BJ (cell line): ENCODE measurements at places on chromosomes 5 and 9.

DNA sequence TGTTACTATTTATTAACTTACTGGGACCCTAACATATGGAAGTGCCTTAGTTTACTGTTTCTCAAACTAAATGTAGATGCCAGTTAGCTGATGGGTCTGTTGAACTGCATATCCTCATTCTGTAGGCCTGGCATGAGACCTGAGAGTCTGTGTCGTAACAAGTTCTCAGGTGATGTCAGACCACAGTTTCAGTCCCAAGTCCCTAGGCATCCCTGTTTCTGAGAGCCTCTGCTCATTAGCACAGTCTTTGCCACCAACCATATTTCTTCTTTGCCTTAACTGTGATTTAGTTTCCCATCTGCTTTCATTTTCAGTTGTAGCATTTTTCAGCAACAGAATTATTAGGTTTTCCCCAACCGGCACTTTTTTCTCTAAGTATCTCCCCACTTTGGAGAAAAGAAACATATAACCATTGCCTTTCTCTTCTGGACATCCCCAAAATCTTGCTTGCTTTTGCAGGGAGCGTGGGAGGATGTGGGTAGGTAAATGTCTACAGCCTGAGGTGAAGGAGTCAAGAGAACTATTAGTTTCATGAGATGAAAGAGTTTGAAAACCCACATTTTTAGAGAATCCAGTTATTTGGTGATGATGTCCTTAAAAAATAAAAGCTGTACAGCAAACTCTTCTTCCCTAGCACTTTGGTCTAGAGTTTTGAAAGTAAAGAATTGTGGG is 74.6 kb downstream of the NUDT12 start:
- no peak for DNase-seq

GRCh38 chr5:10789726-10790125 is 28.7 kb upstream of the DAP start:
- DNase-seq = no peak

- no peak for DNase-seq
Measured at GRCh38 chr9:133257465-133257956, 17.5 kb downstream of the ABO start.

DNA sequence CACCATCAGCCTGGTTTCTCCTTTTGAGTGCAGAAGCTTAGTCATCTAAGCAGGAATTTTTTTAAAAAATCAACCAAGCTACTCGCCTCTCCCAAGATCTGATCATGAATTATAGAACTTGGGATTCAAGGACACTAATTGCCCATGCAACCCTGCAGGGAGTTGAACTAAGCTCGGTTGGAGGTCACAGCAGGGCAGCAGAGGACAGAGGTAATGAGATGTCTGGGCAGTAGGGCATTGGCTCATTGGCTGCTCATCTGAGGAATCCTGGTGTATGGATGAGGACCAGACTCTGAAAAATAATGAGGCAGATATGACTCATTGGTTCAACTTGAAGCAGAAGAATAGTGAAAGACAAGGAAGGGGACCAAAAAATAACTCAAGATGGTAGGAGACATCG is 111.8 kb upstream of the TLE1 start:
- DNase-seq = no peak

GRCh38 chr5:75342836-75343235 is 5.8 kb downstream of the HMGCR start:
- DNase-seq = no peak

- DNase-seq = no peak
Measured at GRCh38 chr5:11415751-11416150, 488.5 kb downstream of the CTNND2 start.

GRCh38 chr5:180212363-180213255 is 3.6 kb upstream of the RASGEF1C start:
- no peak for DNase-seq

DNA sequence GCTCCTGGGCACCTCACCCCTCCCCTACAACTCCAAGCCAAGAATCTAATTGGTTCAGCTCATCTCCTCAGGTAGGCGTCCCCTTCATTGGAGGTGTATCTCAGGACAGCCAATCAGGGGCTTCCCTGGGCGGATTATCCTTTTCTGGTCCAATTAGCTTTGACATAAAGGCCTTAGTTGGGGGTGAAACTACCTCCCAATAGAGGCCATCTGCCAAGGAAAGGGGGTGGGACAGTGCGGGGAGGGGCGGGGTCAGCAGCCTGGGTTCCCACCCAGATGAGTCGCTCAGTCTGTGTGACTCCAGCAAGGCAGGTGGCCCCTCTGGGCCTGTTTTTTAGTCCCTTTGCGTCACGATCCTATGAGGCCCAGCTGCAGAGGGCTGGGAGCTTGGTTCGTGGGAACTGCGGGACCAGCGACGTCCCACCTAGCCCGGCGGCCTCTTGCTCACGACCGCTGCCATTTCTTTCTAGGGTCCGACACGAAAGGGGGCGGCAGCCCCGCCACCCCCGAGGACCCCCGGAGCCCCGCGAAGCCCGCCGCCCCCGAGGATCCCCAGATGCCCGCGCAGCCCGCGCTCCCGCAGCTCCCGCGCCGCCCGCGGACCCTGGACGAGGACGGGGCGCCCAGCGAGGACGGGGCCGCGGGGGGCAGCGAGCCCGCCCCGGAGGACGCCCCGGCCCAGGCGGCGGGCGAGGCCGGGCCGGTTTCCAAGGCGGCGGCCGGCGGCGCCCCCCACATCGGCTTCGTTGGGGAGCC is 8.9 kb downstream of the PRRT1B start:
- no peak for DNase-seq

- DNase-seq = no peak
Measured at GRCh38 chr9:24293386-24293785, 252.3 kb downstream of the IZUMO3 start.

- DNase-seq = no peak
Measured at GRCh38 chr5:154196955-154197652, 6.6 kb downstream of the GALNT10 start.

DNA sequence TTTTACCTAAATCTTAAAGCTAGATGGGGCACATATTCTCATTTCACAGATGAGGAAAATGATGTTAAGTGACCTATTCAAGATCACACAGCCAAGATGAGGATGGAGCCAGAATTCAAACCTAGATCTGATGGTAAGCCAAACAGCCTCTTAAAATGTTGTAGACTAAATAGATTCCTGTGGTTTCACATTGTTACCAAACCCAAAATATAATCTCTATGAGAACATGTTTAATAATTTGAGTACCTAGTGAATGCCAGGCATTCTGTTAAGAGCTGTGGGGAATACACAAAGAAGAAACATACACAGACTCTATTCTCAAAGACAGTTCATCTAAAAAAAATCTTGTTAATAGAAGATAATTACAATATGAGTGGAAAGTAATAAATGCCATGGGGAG is 25.2 kb downstream of the HOMER1 start:
- peak; percentile 52 for DNase-seq

DNA sequence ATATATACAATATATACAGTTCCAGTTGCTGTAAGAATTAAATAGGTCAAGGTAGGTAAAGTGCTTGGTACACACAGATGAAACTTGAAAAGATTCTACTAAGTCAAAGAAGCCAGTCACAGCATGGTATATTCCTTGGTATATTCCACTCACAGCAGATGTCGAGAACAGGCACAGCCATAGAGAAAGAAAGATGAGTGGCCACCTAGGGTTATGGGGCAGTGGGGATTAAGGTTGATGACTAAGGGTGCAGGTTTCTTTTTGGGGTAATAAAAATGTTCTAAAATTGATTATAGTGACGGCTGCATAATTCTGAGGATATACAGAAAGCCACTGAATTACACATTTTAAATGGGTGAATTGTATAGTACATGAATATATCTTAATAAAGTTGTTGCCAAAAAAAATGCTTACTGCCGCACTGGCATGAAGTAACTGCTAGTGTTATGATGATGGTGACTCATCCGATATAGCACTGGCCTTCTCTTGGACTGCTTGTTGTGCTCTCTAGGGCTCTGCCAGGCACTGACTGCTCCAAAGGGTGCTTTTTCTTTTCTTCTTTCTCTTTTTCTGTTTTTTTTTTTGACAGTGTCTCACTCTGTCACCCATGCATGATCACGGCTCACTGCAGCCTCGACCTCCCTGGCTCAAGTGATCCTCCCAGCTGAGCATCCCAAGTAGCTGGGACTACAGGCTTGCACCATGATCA is 23.5 kb downstream of the TBC1D2 start:
- no peak for DNase-seq

GRCh38 chr5:176497852-176498251 is 39.4 kb downstream of the RNF44 start:
- DNase-seq = no peak

GRCh38 chr9:93235300-93235960 is 51.5 kb downstream of the WNK2 start:
- DNase-seq = no peak

DNA sequence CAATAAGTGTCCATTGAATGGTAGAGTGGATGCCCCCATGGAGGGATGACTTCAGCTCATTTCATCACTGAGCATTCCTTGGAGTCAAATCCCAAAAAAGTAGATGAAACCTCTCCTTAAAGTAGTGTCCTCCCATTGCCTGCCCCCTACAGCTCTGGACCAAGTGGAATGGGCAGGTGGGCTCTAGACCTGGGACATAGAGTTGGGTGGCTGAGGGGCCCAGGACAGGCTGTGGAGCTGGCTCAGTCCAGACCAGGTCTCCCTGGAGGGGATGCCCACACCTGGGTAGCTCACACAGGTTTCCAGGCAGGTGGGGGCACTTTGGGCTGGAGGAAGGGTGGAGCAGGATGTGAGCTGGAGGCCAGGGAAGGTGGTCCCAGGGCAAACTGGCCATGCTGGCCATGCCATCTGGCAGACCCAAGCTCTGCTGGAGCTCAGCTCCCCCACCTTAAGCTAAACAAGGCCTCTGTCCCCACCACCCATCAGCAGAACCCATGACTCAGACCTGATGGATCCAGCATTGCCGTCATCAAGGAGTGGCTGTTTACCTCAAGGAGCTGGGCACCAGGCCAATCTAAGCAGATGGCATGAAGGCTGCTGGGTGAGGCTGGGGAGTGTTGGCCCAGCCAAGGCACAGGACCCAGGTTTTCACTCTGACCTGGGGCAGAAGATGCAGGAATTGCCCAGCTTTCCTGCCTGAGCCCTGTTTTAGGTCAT is 6.2 kb upstream of the SPINK4 start:
- peak; percentile 38 for DNase-seq

GRCh38 chr5:81209869-81210493 is 23.1 kb upstream of the CKMT2 start:
- no peak for DNase-seq

DNA sequence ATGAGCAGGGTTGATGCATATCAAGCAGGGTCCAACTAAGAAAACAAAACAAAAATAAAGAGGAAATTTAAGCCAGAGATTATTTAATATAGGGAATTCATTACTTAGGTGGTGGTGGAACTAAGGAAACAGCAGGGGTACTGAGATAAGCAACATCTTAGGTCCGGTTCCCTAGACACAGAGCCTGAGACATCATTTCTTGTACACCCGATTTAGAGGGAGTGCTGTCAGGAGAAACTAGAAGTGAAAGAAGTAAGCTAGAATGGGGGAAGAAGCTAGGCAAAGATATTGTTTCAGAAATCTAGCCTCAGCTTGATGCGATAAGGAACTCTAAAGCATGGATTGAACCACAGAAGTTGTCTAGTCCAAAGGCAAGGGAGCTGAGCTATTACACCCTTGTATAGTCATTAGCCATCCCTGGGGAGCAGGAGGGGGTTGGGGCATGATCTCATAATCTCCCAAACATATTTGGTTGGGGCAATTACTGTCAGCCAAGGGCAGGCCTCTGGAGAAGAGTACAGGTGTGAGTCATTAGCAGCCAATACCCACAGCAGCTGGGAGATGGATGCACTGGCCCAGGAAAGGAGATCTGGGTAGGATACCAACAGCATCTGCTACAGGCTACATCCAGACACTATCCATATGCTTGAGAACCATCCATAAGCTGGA is 194.5 kb downstream of the ARL15 start:
- DNase-seq = no peak

- no peak for DNase-seq
Measured at GRCh38 chr5:60538426-60538825, 161.5 kb downstream of the DEPDC1B start.

GRCh38 chr9:104810421-104811339 is 46.8 kb downstream of the NIPSNAP3B start:
- DNase-seq = no peak

DNA sequence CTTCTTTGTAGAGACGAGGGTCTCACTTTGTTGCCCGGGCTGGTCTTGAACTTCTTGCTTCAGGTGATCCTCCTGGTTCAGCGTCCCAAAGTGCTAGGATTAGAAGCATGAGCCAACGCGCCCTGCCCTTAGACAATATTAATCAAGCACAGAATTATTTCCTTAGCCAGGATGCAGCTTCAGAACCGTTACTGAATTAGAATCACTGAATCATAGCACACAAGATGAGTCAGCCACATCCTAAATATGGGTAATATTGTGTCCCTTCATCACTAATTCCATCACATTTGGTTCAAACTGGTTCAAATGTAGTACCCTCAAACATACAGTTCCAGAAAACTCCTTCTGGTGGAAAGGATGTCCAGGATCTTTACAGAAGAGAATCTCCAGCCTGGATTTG is 82.7 kb downstream of the BNC2 start:
- no peak for DNase-seq

DNA sequence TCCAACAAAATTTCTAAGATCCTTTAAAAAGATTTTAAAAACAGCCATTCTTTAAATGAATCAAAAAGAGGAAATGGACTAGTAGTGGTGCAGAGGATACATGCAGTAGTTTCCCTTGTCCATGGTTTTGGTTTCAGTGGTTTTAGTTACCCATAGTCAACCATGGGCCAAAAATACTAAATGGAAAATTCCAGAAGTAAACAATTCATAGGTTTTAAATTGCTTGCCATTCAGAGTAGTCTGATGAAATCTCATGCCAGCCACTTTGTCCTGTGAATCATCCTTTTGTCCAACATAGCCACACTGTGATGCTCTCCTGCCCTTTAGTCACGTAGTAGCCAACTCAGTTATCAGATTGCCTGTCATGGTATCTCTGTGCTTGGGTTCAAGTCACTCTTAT is 286.1 kb downstream of the ANXA1 start:
- DNase-seq = no peak

DNA sequence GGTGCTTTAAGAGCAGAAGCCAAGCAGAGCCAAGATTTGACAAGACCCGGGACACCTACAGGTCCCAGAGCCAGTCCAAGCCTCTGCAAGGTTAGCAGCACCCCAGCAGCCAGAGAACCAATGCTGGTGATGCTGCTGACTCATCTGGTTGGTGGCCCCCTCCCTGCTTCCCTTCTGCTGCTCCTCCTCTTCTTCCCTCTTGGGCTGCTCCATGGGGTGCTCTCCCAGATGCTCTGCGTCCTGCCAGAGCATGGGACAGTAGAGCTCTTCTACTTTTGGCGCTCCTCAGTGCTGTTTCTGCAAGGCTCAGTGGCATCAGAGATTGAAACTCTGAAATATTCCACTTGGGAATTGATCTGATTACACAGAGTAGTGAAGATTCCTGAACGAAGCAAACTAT is 76.1 kb upstream of the SAP30L start:
- no peak for DNase-seq
